ENCODE measurements at places on chromosomes 12 and 14.

DNA sequence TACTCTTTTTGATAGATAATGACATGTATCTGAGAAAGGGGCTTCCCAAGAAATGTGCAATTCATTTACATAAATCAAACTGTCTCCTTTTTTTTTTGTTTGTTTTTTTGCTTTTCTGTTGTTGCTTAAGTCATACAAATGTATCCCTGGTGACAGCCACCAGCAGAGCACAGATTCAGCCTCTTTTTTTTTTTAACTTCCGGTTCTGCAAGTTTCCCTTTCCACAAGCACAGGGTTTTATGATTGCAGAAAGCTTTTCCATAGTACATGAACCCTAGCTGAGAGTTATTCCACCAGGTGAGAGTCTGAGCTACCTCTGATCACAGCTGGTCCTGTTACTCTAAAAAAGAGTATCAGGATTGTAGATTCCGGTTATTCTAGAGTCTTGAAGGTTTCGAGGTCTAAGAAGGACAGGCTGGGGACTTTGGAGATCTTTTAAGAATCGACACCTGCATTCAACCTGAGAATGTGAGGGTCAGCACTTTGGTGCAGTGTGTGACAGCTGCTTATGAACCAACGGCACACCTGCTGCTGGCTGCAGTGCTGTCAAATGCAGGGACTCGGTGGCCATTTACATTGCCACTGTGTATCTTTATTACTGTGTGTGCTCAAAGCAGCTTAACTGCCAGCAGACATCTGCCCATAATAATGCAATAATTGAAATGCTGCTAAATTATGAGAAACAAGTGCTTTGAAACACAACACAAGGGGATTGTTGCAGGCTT lies 551.7 kb downstream of the NRXN3 start:
- DNase-seq: no peak

- DNase-seq: no peak
Measured at GRCh38 chr14:63996625-63997220, 143.9 kb downstream of the SYNE2 start.

DNA sequence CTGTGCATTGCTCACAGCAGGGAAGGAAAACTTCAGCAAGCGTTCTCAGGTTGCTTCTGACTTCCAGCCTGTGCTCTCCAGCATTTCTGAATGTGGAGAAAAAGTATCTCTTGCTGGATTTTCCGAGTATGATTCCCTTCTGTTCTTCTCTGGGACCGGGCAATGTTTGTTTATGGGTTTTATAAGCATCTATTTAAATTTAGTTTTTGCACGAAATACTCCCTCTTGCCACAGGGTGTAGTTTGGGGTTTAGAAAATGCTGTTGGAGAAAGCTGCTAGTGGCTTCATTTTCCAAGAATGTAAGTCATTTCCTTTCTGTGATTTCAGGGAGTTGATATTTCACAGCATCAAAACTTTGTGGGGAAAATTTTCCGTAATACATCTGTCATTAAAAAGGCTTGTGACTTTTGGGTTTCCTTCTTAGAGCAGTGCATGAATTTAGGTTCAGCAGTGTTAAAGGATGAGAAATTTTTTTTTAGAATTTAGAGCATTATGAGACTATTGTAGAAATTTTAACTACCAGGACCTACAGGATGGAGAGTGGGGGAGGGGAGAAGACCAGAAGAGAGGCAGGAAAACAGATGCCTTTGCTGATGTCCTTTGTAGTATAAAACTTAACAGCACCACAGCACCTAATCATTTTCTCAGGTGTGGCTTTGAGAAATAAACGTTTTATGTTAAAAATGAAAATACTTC lies 1.5 kb downstream of the FRMD6 start:
- no peak for DNase-seq

DNA sequence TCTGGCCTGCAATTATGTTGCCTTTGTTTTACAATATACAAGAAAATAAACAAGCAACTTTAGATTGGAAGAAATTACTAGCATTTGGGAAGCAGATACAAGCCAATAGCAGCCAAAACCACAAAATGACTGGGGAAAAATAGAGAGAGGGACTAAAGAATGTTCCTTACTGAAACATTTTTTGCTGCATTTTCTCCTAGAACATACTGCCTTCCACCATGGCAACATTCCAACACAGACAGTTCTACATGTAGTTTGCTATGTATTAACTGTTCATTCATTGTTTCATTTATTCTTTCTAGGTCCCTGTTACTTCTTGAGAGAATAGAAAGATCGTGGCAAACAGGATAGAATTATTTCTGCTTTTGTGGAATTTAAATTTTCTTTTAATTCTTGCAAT lies 530.2 kb downstream of the RPS29 start:
- DNase-seq: no peak

DNA sequence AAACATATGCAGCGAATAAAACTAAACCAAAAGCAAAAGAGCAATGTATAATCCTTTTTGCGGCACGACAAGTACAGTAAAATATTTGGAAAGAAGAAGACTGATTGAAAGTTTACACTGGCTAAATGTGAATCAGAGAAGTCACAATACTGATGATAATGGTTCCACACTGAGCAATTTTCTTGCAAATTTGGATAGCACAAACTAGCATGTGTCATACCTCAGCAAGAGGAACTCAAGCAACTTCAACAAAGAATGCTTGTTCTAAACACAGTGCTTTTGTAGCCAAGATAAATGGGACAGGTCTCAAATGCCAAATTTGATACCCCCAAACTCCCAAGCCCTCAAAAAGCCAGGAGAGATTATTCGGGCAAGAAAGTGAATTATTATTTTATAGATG lies 839.1 kb downstream of the GALC start:
- no peak for DNase-seq

- DNase-seq: no peak
Measured at GRCh38 chr14:93947282-93947681, 20.1 kb downstream of the FAM181A start.

Measured in stimulated activated CD4-positive, alpha-beta T cell treated with anti-CD3 and anti-CD28 coated beads, Interleukin-2, amount 100 ng/mL, for 24 hours (primary cell).